ENCODE measurements at places on chromosomes 11 and 22.

DNA sequence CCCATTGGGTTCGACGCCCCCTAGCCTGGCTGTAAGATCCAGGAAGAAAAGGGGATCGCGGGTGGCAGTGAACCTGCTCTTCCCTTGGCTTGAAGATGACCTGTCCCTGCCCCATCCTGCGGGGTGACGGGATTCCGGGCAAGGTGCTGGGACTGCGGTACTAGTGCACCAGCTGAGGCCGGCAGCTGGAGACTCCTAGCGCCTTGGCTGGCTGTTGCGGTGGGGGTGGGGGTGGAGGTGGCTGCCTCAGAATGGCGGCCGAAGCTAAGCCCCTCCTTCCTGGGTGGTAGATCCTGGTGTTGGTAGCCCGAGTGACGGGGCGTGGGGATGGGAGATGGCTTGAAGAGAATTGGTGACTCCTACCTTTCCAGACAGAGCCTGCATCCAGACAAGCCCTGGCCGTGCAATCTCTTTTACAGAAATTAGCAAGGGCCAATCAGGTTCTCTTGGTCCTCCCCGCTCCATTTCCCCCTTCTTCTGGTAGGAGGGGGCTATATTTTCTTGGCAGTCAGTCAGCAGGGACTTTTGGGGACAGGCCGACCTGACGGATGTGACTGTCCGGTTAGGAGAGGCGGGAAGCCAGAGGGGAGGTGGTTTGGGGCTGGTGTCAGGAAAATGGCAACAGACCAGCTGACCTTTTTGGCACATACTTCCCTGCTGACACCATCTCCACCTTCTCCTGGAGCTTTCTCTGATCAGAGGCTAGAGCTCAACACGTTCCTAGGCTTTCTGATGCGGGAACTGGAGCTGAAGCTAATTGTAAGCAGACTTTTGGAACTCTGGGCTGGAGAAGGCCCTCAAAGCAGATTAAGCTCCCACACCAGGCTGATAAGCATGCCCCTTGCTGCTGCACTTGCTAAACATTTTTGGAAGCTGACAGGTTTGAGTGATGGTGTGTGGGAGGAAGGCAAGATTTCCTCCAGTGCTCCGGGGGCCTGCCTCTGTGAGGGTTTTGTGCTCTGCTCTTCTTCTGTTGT lies 2.0 kb downstream of the NAV2 start:
- no peak for DNase-seq

GRCh38 chr11:86360775-86361395 lies 13.8 kb upstream of the CCDC81 start:
- no peak for DNase-seq

DNA sequence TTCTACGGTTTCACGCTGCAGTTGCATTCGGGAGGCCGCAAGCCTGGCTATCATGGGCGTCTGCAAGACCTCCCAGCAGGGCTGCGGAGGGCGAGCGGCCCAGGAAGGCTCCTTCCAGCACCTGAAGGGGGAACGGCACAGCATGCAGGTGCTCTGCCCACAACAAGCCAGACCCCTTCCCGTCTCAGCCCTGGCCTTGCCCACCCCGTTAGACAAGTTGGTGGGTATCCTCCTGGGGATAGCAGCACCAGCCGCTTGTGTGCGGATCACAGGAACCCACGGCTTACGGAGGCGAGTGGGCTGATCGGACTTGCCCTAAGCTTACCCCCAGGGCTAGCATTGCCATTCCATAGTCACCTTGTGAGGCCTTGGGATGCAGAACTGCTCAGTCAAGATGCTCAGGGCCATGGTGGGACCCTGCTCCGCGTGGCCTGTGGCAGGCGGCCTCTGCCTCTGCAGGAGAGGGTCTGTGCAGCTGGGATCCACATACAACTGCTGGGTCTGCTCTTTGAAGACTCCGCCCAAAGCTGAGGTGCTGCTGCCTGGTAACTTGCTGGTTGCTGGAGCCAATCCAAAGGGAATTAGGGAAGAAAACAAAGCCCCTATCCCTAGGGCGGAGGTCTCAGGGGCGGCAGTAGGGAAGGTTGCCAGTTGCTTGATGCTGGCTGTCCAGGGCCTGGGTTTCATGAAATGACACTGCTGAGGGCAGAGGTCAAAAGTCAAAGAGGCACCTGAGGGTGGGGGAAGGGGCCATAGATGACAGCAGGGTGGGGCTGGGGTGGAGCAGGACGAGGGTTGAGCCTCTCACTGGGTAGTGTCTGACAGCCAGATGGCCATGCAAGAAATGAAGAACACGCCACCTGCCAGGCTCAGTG lies 1.4 kb upstream of the OSBPL5 start:
- DNase-seq = no peak

DNA sequence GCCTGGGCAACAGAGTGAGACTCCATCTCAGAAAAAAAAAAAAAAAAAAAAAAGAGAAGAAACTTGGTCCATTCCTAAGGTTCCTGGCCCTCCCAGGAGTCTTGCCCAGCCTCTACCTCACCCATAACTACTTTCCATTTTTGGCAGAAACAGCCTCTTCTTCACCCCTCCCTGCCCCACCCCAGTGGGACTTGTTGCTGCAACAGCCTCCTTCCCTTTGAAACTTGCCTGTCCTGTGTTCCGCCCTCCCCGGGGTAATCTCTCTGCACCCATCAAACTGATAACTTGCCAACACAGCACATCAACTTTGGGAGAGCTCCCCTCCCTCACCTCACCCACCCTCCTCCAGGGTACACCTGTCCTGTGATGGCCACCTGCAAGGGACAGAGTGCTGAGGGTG lies 10.0 kb upstream of the FAM83F start:
- DNase-seq = no peak

GRCh38 chr11:108319541-108320145 lies 96.8 kb downstream of the ATM start:
- no peak for DNase-seq

DNA sequence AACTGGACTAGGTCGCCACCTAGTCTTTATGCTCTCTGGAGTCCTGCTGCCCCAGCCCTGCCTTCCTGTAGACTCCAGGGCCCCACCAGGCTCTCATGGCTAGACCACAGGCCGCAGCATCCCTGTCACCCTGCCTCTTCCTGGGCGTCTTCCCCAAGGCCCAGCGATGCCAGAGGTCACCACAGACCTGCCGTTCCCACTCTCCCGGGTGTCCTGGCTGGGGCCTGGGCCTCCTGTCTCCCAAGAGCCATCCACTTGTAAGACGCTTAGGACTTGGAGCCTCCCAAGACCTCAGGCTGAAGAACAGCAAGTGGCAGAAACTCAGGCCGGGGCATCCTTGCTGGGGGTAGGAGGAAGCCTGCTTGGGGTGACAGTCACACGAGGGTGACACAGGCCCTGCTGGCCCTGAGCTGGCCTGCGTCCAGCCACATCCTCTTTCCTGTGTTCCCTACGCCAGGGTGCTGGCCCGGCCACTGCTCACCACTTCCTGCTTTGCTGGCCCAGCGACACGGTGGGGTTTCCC lies 2.0 kb upstream of the TCIRG1 start:
- no peak for DNase-seq

DNA sequence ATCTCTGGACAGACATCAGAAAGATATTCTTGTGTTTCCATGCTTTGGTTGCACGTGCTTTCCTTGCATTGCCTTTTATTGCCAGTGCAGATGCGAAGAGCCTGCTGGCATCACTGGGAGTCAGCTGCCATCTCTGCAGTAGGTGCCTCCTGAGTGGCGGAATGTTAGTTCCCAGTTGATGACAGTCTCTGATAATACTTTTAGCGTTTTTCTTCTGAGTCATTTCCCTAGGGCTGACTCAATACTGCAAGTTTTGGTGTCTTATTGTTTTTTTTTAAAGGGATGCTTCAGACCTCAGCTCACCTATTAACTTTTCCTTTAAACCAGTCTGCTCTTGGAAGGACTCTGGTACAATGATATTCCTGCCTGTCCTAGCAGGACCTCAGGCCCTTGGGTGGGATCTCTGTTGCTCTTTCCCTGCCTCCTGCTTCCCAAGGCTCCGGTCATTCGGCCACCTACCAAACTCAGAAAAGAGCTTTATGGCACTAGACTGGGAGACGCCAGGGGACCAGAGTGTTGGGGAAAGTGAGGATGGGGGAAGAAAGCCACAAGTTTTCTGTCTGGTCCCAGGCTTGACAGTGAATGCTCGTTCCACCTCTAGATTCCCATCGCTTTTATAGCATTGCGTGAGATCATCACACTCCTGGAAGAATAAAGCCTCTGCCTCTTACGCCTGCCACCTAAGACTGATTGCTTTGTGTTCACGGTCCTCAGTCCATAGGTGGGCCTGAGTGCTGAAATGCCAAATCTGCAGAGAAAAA lies 308.7 kb downstream of the DDX10 start:
- DNase-seq = no peak

DNA sequence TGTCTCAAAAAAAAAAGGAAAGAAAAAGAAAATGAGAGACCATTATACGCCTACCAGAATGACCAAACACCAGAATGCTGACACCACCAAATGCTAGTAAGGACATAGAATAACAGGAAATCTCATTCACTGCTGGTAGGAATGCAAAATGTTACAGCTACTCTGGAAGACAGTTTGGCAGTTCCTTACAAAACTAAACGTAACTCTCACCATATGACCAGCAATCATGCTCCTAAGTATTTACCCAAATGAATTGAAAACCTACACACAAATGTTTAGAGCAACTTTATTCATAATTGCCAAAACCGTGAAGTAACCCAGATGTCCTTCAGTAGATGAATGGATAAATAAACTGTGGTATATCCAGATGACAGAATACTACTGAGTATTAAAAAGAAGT lies 7.2 kb downstream of the CHKA start:
- no peak for DNase-seq

GRCh38 chr11:78952175-78952574 lies 377.5 kb upstream of the NARS2 start:
- no peak for DNase-seq

DNA sequence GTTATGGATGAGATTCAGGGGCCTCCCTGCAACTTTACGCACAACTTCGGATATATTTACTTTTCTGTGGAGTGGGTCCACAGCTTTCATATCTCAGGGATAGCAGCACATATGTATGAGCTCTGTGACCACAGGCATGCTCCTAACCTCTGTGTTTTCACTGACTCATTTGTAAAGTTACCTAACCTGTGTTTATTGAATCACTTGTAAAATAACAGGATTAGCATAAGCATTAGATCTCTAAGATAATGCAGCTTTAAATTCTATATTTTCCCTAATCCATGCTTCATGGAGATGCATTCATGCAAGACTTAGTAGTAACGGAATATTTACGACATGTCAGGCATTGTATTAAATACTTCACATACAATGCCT lies 47.9 kb upstream of the DDI1 start:
- no peak for DNase-seq

GRCh38 chr22:36008131-36008530 lies 20.5 kb downstream of the RBFOX2 start:
- no peak for DNase-seq

GRCh38 chr22:45579306-45579705 lies 76.6 kb downstream of the FBLN1 start:
- no peak for DNase-seq

DNA sequence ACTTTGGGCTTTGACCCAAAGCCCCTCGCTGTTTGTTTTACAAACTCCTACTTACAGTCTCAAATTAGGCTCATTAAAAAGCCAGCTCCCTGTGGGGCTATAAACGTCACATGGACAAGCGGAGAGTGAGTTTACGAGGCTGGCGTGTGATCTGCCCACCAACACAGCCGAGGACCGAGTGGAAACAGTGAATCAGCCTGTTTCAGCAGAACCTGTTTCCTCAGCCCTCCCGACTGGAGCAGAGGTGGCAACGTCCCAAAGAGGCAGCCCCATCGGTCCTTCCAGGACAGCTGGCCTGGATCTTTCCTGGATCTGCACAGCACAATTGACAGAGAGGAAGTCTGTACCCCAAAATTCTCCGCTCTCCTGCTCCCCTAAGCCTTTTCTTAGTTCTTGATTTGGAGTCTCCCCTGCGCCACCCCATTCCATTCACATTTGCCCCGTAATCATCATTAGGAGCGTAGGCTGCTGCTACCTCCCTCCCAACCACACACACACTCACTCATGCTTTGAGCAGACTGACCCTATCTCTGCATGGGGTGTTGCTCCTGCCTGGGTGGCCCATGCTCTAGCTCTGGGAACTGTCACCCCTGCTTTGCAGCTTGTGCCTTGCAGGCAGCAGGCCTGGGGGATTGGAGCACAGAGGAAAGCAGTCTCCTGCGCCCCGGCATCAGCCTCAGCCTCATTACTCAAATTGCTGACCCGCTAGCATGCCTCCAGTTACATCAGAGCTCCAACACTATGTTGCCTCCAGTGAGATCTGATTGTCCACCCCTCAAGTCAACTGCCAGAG lies 117.8 kb downstream of the NAT10 start:
- no peak for DNase-seq

DNA sequence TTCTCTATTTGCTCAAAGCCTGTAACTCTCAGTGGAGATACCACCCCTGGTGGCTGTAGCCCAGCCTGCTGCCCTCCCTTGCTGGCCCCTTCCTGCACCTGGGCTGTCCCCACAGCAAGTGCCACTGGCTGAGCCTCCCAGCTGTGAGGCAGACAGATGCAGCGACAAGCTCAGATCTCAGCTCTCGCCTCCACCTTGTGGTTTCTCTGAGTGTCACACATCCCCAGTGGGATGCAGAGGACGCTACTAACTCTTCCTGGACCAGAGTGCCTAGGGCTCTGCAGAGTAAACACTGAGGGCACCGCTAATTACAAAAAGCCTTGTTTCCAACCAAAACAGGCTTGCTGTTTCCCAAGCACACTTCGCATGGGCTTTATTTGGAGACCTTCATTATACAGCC lies 8.9 kb downstream of the YPEL1 start:
- DNase-seq = no peak

DNA sequence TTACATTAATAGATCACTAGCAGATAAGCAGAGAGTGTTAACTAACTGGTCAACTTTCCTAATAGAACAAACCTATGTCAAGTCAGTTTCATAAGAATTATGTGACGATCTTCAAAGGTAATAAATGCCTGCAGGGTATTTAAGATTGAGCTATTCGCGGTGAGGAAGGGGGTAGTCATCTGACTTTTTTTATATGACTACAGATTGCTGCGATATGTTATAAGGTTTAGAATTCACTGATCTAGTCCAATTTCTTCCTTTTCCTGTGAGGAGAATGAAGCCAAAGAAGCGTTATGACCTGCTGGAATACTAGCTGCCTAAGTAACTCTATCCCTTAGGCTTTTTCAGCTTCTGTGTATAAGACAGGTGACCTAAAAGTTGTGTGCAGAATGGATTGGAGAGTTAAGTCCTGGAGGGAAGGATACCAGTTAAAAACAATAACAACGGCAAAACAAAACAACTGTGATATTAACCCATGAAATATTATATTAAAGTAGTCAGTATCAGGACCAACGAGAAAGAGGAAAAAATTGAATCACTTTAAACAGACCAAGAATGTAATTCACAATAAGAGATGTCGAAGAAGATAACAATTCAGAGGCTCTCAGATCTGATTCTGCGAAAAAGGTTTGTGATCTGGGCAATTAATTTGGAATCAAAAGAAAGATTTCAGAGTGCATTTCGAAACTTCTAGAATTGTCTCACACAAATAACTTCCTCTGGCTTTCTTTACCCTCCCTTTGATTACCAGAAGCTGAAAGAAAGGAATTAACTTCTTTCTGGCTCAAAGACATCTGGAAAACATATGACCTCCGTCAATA lies 630 bp downstream of the CASP4 start:
- no peak for DNase-seq

DNA sequence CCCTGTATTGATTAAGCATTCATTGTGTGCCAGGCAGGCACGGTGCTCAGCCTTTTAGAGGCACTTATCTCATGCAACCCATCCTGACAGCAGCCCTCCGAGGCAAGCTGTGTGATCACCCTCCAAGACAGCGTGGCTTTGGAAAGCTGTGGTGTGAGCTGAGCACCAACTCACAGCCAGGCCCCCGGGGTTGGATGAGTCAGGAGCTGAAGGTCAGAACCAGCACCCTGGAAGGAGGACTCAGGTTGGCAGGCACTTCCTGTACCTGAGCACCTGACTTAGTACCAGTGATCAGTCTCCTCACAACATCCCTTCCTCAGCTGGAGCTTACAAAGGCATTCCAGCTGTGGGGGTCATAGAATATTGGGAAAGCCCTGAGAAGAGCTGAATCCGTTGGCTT lies 9.0 kb downstream of the PATZ1 start:
- DNase-seq = no peak

All from NCI-H1930 (cell line).